ENCODE measurements at places on chromosomes 12 and 14. TPM values are rescaled to one million over a fixed set of nuclear protein-coding genes. Genes with fewer than 3 reads are reported as not detected.

Gene RAD9B
- 0.24 TPM for total RNA-seq

Gene ATL1
- 5.0 TPM for total RNA-seq

Gene KRT71
- total RNA-seq: not detected

Gene SLC6A13
- 0.28 TPM for total RNA-seq

Gene PROX2
- not detected for total RNA-seq

Gene FGF6
- total RNA-seq: not detected

Gene SMCO2
- not detected for total RNA-seq
